A549 treated with CORT108297 at 1 μM for 4 hours (cell line): ENCODE measurements at places on chromosomes 2 and 18. TPM values are rescaled to one million over a fixed set of nuclear protein-coding genes. Genes with fewer than 3 reads are reported as not detected.

TAF1B gene
- 20.8 to 41.4 TPM (median 23.7 TPM) in 5 replicates for total RNA-seq

CHRNG gene
- total RNA-seq, result not detected in 5 replicates

QPCT gene
- total RNA-seq, result 16.9 to 19.5 TPM (median 18.4 TPM) in 5 replicates

GREB1 gene
- total RNA-seq, result 2.5 to 3.0 TPM (median 2.8 TPM) in 5 replicates

APCDD1 gene
- total RNA-seq, result 0.14 to 0.21 TPM in 2 of 5 replicates, not detected in the others

FBLN7 gene
- 0.49 to 0.74 TPM (median 0.66 TPM) in 5 replicates for total RNA-seq

HMSD gene
- 0.15 to 0.16 TPM (median 0.15 TPM) in 3 of 5 replicates, not detected in the others for total RNA-seq

GPBAR1 gene
- total RNA-seq, result 0.08 to 0.17 TPM (median 0.11 TPM) in 5 replicates

CELF4 gene
- 0.06 to 0.10 TPM in 2 of 5 replicates, not detected in the others for total RNA-seq

RAB6C gene
- not detected in 5 replicates for total RNA-seq

ZAP70 gene
- total RNA-seq, result 0.03 to 0.15 TPM in 2 of 5 replicates, not detected in the others

EDAR gene
- total RNA-seq, result 0.01 to 0.02 TPM in 2 of 5 replicates, not detected in the others

TANC1 gene
- total RNA-seq, result 7.4 to 9.9 TPM (median 8.9 TPM) in 5 replicates

FEV gene
- total RNA-seq, result not detected in 5 replicates

ARL4C gene
- total RNA-seq, result 81.3 to 97.5 TPM (median 84.1 TPM) in 5 replicates

NOSTRIN gene
- 1.3 to 2.1 TPM (median 1.7 TPM) in 5 replicates for total RNA-seq

CXCR4 gene
- 0.28 to 0.75 TPM (median 0.51 TPM) in 5 replicates for total RNA-seq

STAT4 gene
- 3.2 to 4.2 TPM (median 3.7 TPM) in 5 replicates for total RNA-seq

TRABD2A gene
- total RNA-seq, result 8.2 to 11.5 TPM (median 9.9 TPM) in 5 replicates
